ENCODE measurements at places on chromosomes 7 and 10. TPM values are rescaled to one million over a fixed set of nuclear protein-coding genes. Genes with fewer than 3 reads are reported as not detected.

GNA12 gene
- 65.4 TPM for total RNA-seq

NEBL gene
- 13.2 TPM for total RNA-seq

OR6V1 gene
- total RNA-seq, result not detected

UNCX gene
- total RNA-seq, result not detected

EN2 gene
- not detected for total RNA-seq

TMEM213 gene
- total RNA-seq, result not detected

Measured in progenitor cell of endocrine pancreas (in vitro differentiated cells).